T1000 (cell line): ENCODE measurements at places on chromosomes 3 and 15.

DNA sequence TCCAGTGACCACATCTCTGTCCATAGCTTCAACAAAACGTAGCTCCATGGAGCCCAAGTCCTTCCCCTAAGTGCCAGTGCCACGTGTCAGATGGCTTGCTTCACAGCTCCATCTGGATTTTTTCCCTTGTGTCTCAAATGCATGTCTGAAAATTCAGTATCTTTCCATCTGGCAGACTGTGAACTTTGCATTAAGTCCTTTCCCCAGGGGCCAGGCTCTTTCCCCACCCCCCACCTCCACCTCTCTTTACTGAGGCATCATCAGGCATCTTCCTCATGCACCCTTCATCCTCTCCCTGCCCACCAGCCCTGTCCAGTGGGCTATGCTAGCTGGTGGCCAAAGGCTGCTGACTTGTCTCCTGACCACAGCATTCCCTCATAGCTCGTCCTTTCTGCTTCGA is 53.7 kb downstream of the PDIA5 start:
- no peak for DNase-seq

- no peak for DNase-seq
These were observed 394.1 kb upstream of the PROK2 start for GRCh38 chr3:72179107-72179464.

DNA sequence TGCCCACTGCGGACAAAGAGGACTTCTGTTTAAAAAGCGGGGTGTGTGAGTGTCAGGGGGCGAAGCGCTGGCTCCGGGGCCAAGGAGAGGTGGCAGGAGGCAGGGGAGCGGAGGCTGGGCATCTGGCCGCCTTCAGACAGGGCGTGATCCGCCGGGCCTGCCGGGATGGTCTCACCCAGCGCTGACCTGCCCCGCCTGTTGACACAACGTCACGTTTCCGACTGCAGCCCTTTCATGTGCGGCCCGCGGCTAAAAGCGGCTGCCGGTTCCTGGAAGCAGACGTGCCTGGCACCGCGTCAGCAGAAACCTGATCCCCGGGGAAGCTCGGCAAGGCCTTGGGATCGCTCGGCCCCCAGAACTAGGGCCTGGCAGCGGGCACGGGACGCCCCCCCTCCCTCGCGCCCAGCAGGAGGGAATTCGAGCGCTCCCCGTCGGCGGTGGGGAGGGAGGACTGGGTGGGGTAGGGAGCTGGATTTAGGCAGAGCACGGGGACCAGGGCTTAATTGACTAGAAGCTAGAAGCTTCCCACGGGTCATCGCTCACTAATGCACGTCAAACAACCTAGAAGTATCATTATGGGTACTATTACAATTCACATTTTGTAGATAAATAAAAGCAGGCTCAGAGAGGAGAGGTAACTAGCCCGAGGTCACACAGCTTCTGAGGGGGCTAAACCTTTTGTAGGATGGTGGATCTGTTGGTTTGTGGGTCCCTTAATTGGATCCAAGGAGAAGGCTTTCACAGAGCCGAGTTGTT is 7.7 kb downstream of the BHLHE40 start:
- peak; percentile 96 for DNase-seq

DNA sequence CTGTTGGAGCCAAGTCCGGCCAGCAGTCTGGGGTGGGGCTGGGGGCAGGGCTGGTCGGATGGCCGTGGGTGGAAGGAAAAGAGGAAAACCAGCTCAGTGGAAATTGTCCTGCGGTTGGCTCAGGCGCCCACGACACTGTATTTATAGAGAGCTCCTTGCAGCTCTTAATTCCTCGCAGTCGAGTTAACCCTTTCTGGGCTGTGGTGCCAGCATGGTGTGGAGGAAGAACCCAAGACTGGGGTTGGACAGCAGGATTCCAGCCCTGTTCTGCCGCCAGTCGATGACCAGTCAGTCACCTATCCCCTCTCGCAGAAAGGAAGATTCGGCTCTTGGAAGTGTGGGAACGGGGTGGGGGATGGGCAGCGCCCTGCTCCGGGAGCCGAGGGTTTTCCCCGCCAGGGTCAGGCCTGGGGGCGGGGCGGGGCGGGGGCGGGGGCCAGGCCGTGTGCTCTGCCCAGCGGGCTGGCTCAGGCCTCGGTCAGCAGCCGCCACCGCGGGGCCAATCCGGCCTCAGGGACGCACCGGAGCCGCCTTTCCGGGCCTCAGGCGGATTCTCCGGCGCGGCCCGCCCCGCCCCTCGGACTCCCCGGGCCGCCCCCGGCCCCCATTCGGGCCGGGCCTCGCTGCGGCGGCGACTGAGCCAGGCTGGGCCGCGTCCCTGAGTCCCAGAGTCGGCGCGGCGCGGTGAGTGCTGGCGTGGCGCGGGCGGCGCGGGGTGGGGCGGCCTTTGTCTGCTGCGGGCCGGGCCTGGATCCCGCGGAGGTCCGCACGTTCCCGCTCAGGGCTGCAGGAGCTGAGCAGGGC is at the start of gene CD276:
TSS of gene CD276 (plus strand) at position 607 of the 804 bp plus-strand sequence. CDS start 15,257 bp downstream, outside the sequence.
- peak; percentile 42 for DNase-seq

DNA sequence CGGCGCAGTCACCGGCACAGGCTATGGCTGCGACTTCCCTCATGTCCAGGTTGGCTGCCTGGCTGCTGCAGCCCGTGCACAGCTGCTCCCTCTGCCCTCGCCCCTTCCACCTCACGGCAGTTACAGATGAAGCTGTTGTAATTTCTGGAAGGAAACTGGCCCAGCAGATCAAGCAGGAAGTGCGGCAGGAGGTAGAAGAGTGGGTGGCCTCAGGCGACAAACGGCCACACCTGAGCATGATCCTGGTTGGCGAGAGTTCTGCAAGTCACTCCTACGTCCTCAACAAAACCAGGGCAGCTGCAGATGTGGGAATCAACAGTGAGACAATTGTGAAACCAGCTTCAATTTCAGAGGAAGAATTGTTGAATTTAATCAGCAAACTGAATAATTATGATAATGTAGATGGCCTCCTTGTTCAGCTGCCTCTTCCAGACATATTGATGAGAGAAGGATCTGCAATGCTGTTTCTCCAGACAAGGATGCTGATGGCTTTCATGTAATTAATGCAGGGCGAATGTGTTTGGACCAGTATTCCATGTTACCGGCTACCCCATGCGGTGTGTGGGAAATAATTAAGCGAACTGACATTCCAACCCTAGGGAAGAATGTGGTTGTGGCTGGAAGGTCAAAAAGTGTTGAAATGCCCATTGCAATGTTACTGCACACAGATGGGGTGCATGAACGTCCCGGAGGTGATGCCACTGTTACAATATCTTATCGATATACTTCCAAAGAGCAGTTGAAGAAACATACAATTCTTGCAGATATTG is 13.2 kb upstream of the GNB4 start:
- DNase-seq, result no peak

DNA sequence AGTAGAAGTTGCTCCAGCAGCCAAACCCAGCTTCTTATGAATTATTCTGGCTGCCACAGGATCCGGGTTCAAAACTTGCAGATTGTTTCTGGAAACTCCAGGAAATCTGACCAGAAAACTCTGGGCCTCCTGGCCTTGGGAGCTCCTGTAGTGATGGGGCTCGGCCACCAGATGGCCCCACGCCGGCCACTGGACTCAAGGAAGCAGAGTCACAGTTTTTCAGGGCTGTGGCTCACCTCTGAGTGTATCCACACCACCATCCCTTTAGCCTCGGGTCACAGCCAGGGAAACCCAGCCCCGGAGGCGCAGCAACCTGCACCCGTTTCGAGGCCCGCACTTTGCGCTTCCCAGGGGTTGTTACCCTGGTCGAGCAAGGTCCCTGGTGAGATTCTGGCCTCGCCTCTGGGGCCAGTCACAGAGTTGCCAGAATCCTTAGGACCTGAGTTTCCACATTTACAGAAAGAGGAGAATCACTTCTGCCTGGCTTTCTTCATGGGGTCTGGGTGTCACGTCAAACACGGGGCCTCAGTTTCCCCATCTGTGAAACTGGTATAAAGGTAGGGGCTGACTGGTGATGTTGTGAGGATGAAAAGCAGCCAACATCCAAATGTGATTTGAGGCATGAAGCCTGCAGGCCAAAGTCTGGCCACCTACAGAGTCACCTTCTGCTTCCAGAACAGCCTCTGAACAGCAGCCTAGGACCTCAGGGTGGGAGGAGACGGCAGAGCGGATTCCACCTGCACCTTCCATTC is 53.5 kb upstream of the LCTL start:
- peak; percentile 53 for DNase-seq
